ENCODE measurements at places on chromosomes 3 and 15.

GRCh38 chr3:130834476-130834875, 59.4 kb upstream of the ATP2C1 start:
- no peak for DNase-seq

DNA sequence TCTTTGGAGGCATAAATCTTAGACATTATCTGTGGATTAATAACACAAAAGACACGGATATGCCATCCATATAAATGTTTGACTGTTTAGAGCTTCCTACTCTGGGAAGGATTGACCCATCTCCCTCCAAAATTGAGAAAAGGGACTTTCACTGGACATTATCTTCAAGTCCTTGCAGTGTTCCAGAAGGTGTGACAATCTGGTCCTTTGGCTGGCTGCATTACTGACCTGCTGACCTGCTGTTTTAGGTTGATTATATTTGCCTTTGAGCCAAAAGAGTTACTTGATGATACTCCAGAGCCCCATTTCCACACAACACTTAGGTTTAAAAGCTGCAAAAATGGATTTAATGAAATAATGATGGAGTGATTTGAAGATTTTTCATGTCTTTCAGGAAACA, 504.6 kb downstream of the LPP start:
- DNase-seq, result no peak

DNA sequence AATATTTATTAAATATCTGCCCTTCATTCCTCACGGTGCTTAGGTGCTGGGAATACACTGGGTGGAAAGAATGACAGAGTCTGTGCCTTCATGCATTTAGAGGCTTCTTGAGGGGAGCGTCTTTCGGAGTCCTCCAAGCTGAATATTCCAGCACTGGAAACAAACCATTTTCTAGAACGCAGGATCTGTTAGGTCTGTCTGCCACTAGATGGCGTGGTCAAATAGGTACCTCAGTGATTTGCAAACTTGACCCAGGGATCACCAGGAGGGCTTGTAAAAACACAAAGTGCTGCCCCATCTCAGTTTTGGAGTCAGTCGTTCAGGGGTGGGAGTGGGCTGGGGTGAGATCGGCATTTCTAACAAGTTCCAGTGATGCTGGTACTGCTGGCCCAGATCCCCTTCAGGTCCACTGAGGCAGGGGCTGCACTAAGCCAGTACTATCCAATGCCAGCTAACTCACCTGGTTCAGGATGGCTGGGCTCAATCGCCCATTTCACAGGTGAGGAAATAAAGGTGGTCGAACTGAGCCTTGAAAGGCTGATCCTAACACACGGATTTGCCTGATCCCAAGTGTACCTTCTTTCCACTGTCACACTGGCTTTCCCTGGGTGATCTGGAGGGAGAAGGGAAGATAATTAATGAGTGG, 14.8 kb downstream of the ARNT2 start:
- no peak for DNase-seq

GRCh38 chr3:190666821-190667220, 152.9 kb downstream of the IL1RAP start:
- DNase-seq, result no peak

GRCh38 chr3:123285931-123286307, 84.2 kb downstream of the SEC22A start:
- no peak for DNase-seq
